ENCODE measurements at places on chromosomes 1 and 21.
A peak's percentile ranks its signal among the peaks of the same experiment; 100 is the strongest.

- peak; percentile 43 for DNase-seq
Observed at GRCh38 chr21:45611939-45612664, 31.4 kb upstream of the PCBP3 start.

DNA sequence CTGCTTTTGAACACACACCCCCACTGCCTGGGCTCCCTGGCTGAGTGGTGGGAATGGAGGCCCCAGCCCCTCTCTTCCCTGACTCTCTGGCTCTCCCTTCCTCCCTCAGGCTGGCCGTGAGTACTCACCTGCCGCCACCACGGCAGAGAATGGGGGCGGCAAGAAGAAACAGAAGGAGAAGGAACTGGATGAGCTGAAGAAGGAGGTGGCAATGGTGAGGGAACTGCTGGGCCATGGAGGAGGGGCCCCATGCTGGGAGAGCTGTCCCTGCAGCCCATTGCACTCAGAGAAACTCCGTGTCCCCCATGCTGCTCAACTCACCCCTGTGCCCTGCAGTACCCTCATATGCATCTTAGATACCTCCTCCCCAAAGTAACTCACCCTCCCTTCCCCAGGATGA lies 5.2 kb downstream of the ATP1A2 start:
- DNase-seq, result no peak

DNA sequence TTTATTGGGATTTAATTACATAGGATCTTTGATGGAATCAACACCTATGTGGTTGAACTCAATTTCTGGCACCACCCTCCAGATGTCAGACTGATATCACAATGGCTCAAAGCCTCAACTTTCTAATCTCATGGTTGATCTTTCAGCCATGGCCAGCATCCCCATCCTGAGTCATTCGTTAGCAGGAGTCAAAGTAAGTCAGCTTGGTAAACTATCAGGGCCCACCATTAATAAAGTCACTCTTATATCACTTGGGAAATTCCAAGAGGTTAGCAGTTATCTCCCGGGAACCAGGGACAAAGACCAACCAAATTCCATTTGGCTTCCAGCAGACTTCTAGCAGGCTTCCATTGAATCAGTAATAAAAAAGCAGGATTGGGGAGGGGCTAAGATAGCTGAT lies 50.7 kb upstream of the TNFSF4 start:
- DNase-seq, result peak; percentile 43

GRCh38 chr1:67955591-67955990 lies 94.8 kb downstream of the DIRAS3 start:
- DNase-seq, result no peak

DNA sequence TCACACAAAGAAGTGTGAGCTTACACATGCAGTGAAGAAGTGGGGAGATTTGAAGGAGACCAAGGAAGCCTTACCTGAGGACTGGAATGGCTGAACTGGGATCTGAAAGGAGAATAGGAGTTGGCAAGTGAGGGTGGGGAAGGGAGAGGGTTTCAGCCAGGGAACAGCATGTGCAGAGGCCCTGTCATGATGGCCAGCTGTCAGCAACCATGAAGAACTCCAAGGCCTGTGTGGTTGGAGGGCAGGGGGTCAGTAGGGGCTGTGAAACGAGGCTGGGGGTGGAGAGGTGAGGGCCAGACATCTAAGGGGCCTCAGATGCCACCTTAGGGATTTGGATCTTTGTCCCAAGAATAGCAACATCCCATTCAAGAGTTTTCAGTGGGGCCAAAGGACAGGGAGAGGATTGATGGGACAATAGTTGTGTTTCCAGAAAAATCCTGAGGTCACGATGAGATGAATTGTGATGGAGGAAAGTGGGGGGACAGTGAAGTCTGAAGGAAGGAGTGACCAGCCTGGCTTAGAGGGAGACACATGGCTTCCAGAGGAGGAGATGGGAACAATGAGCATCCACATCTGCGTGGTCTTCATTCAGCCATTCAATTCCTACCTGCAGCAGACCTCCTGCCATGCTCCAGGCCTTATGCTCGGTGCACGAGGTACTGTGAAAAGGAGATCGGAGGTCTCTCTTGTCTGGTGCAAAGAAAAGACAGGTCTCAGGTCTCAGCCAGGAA lies 187.6 kb downstream of the MATN1 start:
- no peak for DNase-seq

DNA sequence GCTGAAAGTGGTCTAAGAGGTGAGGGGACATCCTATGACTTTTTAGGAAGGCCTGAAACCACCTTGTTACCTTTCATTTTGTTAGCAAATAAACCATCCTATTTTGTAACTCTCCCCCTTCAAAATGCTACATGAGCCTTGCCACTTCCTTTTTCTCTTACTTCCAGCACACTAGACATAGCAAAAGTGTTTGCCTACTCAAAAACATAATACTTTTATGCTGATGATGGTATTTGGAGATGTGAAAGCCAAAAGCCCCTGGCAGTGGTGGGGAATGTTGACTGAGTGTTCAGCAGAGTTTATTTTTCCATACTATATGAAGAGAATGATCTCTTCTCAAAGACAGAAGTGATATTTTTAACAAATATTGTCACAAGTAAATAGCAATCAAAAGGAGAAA lies 134.2 kb downstream of the EDEM3 start:
- DNase-seq, result no peak

DNA sequence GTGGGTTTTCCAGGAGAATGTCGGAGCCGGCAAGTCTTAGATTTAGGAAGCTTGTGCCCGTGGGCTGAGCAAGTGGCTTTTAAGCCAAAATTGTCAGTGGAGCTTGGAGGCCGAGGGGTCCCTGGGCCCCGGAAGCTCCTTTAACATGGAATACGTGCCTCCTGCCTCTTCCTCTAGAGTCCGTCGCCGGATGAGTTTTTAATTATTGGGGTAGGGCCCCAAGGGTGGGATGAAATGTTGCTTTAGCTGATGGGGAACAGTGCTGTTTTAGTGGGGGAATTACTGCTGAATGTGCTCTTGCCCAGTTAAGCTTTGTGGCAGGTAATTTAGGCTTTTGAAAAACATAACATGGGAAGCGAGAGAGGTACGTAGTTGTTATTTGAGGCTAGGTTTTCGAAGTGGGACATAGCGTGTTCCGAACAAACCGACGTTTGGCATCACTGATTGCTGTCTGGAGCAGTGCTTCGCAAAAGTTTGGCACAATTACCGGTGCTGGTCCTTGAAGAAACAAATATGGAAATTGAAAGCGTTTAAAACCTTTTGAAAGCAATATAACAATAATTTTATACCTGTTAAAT lies 786 bp downstream of the RPL5 start:
- DNase-seq, result no peak

- no peak for DNase-seq
Observed at GRCh38 chr1:111615870-111616715, 3.5 kb upstream of the RAP1A start.

All from fibroblast of skin of back (primary cell).